ENCODE measurements at places on chromosomes 7 and 10.
A peak's percentile ranks its signal among the peaks of the same experiment; 100 is the strongest.

DNA sequence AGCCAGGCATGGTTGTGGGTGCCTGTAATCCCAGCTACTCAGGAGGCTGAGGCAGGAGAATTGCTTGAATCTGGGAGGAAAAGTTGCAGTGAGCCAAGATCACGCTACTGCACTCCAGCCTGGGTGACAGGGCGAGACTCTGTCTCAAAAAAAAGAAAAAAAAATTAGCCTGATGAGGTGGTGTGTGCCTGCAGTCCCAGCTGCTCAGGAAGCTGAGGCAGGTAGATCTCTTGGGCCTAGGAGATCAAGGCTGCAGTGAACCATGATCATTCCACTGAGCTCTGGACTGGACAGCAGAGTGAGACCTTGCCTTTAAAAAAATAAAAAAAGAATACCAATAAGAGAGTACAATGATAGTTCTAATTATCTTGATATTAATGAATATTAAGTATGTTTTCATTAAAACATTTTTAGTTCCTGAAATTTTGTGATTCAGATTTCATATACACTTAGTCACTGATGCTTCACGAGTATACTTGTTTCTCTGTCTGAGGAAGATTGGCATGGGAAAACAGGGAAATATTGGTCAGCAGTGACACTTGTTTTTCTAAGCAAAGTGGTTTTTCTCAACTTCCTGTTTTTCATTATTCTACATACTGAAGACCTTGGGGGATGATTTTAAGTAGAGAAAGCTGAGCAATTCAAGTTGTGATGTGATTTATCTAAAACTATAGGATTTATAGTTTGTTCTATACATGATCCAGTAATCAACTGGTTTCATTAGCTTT, 76.8 kb downstream of the ADK start:
- DNase-seq = peak; percentile 83

- DNase-seq = no peak
Observed at GRCh38 chr7:42805601-42806000, 106.3 kb downstream of the C7orf25 start.

GRCh38 chr7:107989618-107990373, 13.2 kb downstream of the LAMB1 start:
- DNase-seq = peak; percentile 91

- DNase-seq = no peak
Observed at GRCh38 chr10:72593963-72594362, 31.9 kb downstream of the MICU1 start.
